Urinary bladder (tissue), 4 donors: ENCODE measurements at places on chromosomes 5 and 9. TPM values are rescaled to one million over a fixed set of nuclear protein-coding genes. Genes with fewer than 3 reads are reported as not detected.

PCAT7 gene
- 0.05 TPM for total RNA-seq

GRIN3A gene
- 0.79 TPM for total RNA-seq

SPARC gene
- 5,536 TPM for total RNA-seq

PCDHA9 gene
- total RNA-seq: 0.90 TPM

OR13D1 gene
- total RNA-seq: not detected

SAP30L gene
- total RNA-seq: 35.4 TPM

C9orf57 gene
- not detected for total RNA-seq

SLC6A3 gene
- not detected for total RNA-seq

ADAMTS6 gene
- 23.1 TPM for total RNA-seq

WDR5 gene
- 12.3 TPM for total RNA-seq

RICTOR gene
- total RNA-seq: 122 TPM

CRB2 gene
- total RNA-seq: 0.42 TPM

CDH12 gene
- 3.5 TPM for total RNA-seq
